ENCODE measurements at places on chromosomes 3 and 15.

DNA sequence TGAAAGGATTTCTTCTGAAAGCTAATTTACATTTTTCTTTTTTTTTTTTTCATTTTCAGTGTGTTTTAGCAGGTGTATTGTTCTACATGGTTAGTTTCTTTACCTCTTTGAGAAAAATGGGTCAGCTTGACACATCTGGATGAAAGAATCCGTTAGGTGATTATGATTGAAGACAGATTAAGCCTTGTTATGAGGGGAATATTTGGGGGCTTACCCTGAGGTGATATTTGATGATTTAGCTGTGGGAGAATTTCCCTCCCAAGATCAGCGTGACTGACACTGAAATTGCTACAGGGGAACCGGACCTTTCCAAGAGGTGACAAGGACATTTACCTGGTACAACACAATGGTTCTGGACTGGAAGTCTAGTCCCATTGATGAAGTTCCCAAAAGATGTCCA lies 147.5 kb downstream of the NFKBIZ start:
- DNase-seq = no peak

DNA sequence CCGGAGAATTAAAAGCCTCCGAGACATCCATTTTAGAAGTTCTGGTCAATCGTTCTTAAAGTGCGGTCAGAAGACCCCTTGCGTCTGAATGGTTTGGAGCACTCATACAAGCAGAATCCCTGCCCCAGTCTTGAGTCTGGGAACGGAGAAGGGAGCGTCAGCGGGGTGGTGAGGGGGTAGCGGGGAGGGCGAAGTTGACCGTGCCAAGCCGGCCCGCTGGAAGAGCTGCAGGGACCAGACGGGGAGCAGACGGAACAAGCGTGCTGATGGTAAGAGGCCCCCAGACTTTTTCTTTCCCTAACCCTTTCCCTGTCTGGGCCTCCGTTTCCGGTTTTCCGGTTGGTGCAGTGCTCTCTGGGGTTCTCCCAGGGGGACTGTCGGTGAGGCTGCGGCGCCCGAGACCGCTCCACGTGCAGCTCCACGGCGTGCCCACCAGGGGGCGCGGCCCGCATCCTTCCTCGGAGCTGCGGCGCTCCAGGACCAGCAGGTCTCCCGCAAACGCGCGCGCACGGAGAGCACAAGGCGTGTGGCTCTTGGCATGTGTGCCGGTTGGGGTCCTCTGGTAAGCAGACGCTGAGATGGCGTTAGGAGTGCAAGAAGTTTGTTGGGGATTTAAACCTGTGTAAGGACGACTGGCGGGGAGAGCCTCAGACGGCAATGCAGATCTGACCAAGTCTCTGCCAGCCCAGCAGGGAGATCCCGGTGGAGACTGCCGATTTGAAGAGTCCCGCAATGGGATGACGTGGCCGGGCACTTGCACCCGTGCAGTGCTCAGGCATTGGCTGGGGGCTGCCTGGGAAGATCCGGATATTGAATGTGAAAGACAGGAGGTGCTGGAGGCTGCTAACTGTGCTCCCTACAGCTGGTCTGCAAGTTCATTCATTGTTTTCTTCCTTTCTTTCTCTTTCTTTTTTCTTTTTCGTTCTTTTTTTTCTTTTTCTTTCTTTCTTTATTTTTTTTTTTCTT lies 19.2 kb upstream of the CORO2B start:
- peak; percentile 88 for DNase-seq

- peak; percentile 70 for DNase-seq
These were observed at the start of gene EOMES for GRCh38 chr3:27721717-27722564. Gene EOMES, minus strand, starts transcription at chr3:27722323. Its CDS starts 29 bp downstream, at chr3:27722294.

DNA sequence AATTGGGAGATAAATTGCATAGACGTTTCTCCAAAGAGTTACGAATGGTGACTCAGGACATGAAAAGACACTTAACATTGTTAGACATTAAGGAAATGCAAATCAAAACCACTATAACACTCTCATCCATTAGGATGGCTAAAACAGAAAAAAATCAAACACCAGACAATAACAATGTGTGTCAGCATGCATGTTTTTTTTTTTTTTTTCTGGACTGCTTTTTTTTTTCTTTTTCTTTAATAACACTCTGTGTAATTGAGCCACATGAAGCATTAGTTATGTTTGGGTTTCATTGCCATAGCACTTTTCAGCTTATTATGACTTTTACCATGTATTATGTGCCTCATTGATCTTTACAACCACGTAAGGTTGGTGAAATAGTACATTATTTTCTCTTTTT lies 95.0 kb downstream of the NFKBIZ start:
- DNase-seq = no peak

GRCh38 chr15:69424001-69424400 lies 9.9 kb downstream of the KIF23 start:
- DNase-seq = no peak

DNA sequence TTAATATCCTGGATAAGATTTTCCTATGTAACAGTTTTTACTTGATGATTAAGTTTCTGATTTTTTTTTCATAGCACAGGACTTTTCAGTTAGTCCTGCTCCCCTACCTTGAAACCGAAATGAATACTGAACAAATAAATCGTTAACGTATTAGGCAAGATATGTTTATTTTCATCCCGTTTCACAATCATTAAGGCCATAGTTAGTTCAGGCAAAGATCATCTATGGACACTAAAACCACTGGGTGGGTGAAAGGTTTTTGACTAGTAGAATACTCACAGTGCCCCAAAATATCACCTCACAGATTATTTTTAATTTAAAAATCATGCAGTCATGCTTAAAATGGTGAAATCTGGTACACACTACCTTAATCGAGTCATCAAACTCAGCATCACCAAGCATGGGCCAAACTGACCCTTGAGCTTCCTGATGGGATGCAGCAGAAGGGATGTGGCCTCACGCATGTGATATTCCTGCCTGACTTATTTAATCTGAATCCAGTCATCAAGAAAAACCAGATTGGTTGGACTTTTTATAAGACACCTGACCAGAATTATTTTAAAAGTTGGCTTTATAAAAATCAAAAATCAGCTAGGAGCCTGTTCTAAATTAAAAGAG lies 365.0 kb downstream of the LPP start:
- DNase-seq = no peak

DNA sequence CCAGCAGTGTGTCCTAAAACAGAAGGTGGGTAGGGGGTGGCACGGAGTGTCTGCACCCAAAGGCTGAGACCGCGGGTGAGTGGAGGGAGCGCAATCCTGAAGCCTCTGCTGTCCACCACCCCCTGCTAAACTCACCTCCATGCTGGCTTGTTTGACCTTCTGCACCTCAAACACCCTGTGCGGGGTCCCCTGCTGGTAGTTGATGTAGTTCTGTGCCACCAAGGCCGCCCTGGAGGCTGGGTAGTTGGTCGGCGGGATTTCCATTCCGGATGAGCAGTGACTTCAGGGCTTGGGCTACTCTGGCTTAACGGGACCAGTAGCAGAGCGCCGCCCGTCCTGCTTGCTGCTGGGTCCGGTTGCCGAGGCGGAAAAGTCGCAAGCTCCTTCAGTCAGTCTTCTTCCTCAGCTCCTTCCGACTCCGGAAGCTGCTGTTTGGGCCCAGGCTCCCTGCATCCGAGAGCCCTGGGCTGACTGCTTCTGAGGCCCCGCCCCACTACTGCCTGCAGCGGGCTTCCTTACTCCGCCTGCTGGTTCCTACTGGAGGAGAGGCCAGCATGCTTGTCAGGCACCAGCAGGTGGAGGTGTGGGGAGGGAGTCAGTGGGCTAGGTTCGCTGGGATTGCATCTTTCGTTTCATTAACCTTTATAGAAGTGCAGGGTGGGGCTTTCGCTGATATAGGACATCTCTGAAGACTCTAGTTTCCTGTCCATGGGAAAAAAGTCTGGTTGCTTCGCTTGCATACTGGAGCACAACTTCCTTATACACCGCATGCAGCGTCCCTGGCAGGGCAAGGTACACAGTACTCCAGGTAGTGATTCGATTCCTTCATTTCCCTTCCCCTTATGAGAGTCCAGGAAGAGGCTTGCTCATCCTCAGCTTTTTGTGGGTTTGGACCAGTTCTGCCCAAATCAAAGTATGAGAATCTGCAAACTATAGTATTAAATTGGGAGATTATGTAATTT lies at the start of gene LXN:
Gene LXN, minus strand, starts transcription at position 434 of the 962 bp plus-strand sequence. Its CDS starts 170 bp downstream, at position 264.
- DNase-seq = peak; percentile 82

GRCh38 chr3:184765047-184765729 lies 46.8 kb upstream of the VPS8 start:
- no peak for DNase-seq

All from glutamatergic neuron (in vitro differentiated cells).